ENCODE measurements at places on chromosomes 6 and 20. TPM values are rescaled to one million over a fixed set of nuclear protein-coding genes. Genes with fewer than 3 reads are reported as not detected.
A peak's percentile ranks its signal among the peaks of the same experiment; 100 is the strongest.

- no peak for DNase-seq
Measured at GRCh38 chr6:156167625-156168071, 609.5 kb upstream of the ARID1B start.

Gene MOCS1
- total RNA-seq: not detected

- no peak for DNase-seq
Measured at GRCh38 chr20:50303573-50304500, 113.2 kb downstream of the CEBPB start.

DNA sequence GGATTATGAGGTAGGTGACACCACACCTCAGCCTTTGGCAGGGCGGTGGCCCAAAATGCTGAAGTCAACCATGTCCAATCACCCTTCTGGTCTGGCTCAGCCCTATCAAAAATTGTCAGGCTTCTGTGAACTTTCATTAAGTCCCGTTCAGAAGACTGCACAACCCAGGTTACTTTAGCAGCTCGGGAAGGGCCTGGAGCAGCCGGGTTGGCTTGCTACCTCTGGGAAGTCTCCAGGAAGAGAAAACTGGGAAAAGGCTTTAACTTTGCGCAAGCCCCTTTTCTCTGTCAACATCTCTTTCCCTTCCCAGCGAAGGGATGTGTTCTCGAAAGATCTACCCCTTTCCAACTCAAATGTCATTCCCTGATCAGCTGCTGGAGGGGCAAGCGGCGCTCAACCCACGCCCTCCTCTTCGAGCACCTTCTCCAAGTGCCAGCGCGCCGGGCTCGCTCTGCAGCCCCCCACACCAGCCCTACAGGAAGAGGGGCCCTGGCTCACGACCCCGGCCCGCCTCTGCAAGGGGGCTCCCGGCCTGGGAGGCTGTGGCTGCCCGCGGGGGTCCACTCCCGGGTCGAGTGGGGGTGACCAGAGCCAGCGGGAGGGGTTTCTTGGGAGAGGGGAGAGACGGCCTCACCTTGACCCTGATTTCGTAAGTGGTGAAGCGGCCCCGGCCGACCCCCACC lies 573 bp downstream of the SNX3 start:
- peak; percentile 83 for DNase-seq

DNA sequence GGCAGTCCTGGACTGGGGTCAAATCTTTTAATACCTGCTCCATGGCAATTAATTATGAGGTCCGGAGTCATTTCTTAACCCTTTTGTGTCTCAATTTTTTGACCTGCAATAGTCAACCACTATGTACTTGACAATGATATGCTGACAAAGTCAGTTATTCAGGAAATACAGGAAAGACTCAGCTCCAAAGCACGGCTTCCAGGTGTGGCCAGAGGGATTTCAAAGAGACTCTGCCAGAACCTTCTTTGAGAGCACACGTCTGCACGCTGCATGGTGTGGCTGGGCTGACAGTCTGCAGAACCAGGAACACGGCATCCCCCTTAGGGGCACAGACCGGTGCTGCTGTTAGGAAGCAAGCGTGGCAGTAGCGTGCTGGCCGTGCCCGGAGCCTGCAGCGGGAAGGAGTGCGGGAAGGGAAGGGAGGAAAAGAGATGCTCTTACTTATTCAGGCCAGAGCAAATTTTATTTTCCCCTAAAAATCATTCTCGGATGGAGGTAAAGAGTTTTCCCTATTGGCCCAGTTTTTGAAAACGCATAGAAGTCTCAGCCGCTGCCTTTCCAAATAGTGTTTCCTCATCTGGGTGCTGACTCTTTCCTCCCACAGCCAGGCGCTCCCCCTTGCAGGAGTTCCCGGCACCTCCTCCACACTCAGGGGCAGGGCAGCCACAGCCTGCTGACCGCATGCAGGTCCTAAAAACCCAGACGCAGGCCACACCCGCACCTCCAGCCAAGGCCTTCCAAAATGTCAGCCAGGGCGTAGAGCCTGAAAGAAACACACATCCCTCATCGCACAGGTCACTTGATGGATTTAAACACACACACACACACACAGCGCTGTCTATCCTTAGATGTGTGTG lies 187.4 kb upstream of the SNX9 start:
- no peak for DNase-seq

Gene RIMS4
- not detected for total RNA-seq

- no peak for DNase-seq
Measured at GRCh38 chr20:23254034-23254433, 96.6 kb upstream of the NXT1 start.

DNA sequence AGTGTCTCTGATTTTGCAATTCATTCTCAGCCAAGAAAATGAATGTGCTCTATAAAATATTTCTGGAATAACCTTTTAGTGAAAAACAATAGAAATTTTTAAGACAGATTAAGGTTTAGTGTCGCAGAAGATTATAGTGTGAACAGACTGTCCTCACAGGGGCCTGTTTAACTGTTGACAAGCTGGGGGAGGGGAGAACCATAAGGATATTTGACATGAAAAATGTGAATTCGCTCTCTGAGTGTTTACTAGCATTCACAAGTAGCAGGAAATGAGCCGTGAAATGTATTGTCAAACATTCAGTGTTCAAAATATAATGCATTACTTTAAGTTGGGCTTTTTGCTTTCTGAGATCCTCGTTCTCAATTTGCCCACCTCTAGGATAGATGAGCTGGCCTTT lies 134.8 kb upstream of the TSHZ2 start:
- DNase-seq: no peak
